NCI-H524 treated with DMSO at 0.1 percent for 48 hours (cell line): ENCODE measurements at places on chromosomes 1 and 21.

DNA sequence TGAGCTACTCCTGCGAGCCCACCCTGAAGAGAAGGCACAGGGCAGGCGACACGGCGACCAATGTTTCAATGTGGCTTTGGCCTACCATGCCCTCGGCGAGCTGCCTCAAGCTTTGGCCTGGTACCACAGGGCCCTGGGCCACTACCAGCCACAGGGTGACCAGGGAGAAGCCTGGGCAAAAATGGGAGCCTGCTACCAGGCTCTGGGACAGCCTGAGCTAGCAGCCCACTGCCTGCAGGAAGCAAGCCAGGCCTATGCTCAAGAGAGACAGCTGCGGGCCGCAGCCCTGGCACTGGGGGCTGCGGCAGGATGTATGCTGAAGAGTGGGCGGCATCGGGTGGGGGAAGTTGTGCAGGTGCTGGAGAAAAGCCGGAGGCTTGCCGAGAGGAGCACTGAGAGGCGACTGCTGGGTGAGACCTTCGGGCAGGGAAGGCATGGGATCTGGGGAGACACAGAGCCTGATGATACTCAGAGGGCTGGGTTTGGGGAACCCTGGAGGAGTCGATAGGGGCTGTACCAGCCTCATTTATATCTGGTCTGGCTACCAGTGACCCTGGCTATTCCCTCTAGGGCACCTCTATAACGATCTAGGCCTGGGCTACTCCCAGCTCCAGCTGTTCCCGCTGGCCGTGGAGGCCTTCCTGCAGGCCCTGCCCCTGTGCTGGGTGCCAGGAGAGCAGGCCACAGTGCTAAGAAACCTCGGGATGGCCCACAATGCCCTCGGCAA lies 2.3 kb downstream of the TTC24 start:
- no peak for DNase-seq

DNA sequence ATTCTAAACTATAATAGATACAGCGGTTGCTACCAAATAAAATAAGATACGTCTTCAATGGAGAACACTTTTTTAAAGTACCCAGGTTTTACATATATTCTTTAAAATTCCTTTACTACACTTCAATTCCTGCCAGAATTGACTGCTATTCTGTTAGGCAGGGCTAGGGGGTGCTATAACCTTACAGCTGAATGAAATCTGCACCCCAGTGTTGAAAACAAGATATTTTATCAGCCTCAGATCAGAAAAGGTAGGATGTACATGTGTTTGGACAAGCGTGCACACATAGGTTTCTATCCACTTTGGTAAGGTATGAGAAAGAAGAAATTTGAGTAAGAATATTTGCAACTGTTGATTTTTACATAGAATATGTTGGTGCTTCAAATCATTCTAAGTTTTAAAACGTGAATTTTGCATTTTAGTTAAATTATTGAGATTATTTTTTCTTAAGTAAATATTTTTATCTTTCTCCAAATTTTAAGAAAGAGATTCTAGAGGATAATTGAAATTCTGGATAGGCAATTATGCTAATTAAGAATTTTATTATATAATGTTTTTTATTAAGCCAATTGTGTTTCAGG lies 490.8 kb upstream of the ADGRL4 start:
- DNase-seq, result no peak

DNA sequence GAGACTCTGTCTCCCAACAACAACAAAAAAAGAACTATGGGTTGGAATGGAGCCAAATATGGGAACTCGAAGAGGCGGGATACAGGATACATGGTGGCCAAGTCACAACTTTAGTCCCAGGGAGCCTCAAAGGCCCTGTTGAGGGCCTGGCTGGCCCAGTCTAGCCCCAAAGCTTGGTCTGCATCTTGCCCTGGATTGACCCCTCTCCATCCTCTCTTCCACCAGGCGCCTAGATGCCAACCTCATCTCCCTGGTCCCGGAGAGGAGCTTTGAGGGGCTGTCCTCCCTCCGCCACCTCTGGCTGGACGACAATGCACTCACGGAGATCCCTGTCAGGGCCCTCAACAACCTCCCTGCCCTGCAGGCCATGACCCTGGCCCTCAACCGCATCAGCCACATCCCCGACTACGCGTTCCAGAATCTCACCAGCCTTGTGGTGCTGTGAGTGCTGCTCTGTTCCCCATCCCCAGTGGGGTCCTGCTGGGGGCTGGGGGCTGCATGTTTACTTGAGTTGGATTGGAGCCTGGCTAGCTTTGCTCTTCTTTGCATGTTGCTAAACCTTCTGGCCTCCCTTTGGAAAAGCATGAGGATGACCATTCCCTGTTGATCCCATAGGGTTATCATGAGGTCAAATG lies 65.5 kb downstream of the UBE2T start:
- no peak for DNase-seq

DNA sequence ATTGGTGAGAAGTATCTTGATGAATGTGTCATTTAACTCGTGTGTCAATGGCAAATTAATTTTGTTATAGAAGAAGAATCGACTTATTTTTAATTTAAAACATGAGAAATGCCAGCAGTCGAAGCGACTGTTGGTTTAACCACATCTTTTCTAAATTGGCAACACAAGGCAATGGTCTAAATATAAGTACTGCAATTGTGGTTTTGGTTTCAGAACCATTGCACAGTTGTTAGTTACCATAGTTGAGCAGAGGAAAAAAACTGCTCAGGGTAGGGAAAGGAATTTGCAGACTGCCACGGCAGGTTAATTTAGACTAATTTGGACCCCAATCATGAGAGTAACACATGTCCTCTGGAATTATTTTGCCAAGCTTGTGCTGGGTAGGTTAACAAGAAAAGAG lies 185.6 kb upstream of the RUNX1 start:
- DNase-seq, result no peak

DNA sequence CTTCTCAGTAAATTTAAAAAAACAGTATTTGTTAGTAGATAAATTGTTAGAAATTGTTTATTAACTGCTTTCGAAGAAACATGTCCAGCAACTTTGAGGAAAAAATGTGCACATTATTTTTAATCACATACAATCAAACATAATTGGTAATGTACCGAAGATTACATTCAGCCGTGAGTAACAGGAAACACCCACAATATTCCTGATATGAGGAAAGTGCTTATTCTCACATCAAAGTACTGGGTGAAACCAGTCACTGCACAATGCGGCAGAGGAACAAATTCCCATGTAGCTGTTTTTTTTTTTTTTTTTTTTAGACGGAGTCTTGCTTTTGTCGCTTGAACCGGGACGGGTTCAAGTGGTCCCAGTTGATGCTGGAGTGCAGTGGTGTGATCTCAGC lies 9.7 kb downstream of the ACBD3 start:
- DNase-seq, result no peak

DNA sequence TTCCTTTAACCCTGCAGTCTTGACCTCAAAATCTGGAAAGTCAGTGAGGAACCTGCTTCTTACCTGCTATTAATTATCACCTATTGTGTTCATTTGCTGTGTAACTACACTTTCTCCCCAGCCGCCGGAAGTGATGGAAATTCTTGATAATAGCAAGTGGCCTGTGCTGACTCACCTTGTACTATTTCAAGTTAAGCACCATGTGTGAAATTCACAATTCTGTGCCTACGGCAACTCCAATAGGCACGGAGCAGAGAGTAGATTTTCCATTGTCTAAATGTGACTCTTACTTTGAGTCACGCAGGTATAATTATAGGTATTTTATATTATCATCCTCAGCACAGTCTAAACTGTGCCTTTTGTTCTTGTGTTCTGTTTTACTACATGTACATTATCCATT lies 466.8 kb downstream of the KIF26B start:
- no peak for DNase-seq

GRCh38 chr1:3051270-3052268 lies 17.4 kb upstream of the PRDM16 start:
- DNase-seq, result no peak

DNA sequence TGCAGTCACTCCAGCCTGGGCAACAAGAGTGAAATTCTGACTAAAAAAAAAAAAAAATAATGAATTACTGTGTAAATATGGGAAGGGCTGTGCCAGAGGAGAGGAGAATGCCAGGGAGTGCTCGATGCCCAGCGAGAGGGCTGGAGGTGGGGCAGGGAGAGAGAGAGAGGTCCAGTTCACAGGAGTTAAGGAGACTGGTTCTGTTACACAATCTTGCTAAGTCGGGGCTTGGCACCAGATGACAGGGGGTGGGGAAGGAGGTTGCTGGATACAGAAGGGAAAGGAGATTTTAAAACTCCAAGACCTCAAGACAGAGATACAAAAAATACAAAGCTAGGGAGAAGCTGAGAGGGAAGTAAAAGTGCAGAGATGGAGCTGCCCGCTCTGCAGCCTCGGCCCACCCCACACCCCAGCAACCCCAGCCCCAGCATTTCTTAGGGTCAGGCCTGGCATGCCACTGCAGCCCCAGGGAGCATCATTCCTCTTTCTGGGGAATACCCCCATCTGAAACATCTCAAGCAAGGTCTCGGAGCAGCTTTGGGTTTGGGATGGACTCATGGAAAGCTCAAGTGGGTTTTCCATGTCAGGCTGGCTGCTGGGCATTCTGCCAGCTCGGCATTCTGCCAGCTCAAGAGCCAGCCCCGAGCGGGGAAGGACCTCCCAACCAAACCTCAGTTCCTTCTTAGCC lies 991 bp downstream of the SELENBP1 start:
- peak; percentile 43 for DNase-seq

- no peak for DNase-seq
These were observed 29.3 kb downstream of the KRTAP10-1 start for GRCh38 chr21:44510508-44511218.

GRCh38 chr1:160407839-160408801 lies 7.8 kb downstream of the VANGL2 start:
- DNase-seq, result no peak

DNA sequence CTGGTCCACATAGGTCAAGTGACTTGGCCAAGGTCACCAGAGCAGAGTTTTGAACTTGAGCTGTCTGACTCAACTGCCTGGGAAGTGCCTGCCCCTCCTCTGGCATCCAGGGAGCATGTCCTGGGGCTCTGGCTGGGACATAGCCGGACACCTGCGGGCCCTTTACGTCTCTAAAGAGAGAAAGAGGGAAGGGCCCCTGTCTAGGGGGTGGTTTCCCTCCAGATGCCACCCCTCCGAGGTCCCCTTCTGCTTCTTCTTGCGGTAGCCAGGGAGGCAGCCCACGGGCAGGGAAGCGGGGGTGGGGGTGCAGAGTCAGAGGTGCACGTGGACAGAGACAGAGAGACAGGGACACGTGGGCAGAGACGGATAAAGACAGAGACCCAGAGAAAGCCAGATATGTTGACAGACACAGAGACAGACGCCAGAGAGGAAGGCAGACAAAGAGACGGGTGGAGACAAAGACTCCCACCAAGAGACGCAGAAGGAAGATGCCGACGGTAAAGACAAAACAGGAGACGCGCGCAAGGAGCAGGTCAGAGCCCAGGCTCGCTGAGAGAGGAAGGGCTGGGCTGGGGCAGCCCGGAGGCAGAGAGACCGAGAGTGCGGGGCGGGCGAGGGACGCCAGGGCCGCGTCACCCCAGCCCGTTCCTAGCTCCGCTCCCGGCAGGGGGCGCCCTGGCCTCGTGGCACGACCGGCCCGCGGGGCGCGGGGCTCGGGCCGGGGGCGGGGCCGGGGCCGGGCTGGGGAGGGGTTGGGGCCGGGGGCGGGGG lies 458 bp upstream of the ALPL start:
- no peak for DNase-seq

GRCh38 chr1:203512848-203513584 lies 19.1 kb downstream of the OPTC start:
- DNase-seq, result no peak

DNA sequence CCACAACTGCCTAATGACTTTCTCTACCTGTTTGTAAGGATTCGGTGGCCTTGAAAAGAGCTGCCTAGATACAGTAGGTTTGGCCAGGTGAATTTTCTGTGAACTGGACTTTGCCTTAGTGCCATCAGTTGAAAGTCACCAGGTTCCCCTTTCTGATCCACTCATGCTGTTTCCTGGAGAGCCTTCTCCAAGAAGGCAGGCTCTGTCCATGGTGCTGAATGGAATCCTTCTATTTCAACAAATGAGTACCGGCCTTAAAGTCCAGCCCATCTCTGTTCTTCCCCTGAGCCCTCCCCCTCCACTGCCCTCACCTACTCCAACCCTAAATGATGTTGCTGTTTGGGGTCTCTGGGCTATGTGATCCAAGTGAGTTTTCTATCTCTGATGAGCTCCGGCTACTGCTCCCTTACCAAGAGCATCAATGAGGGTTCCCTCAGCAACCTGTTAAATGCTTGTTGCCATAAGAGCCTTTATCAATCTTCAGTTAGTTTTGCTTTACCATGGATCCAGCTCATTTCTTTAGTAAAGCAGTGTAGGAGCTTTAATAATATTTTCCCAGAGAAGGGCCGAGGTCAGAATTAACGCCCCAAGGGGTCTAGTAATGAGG lies 500.4 kb downstream of the PTPRU start:
- no peak for DNase-seq

GRCh38 chr1:14017531-14017961 lies 317.6 kb downstream of the PRDM2 start:
- no peak for DNase-seq

- no peak for DNase-seq
These were observed 64.9 kb upstream of the FCGR2A start for GRCh38 chr1:161440312-161440894.

GRCh38 chr1:15100121-15100879 lies 53.2 kb upstream of the TMEM51 start:
- peak; percentile 20 for DNase-seq

GRCh38 chr1:189958756-189959155 lies 518.9 kb downstream of the BRINP3 start:
- DNase-seq, result no peak

DNA sequence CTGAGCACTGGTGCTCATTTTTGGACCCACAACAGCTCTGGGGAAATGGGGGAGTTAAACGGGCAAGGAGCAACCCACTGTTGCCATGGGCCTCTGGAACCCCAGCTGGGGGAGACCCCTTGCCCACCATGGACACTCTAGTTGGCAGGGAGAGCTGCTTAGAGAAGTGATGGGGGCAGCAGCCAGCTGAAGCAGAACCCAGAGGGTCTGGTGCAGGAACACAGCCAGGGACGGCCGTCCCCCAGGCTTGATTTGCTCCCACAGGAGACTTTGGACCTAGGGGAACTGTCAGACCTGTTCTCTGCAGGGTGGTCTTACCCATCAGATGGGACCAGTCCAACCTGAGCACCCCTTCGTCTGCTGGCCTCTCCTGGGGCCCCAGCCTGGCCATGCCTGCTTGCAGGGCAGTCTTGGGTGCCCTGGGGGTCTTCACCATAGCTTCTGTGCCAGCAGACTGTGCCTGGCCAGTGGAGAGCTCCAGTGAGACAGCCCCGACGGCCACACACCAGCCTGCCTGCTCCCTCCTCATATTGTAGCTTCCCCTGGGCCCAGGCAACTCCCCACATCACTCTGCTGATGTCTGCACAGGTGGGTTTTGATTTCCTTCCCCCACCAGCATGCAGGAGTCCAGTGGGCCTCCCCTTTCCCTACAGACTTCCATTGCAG lies 11.3 kb downstream of the SPATC1L start:
- no peak for DNase-seq

- no peak for DNase-seq
These were observed 50.4 kb downstream of the MIGA1 start for GRCh38 chr1:77829851-77830250.

DNA sequence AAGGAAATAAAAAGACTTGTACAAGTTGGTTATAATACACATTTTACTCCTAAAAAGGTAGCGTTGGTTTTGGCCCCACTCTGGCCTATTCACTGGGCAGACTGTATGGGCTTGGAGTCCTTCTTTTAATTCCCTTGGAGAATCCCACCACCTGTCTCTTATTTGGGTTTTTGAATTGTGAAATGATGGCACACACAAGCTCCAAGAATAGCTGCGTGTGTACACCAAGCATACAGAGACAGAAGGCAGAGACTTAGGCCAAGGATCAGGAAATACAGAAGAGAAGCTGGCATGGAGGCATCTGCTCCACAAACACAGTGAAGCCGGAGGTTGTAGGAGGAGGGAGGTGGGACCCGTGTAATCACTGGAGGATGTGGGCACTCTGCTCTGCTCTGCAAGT lies 29.1 kb downstream of the DDR2 start:
- DNase-seq, result peak; percentile 59

GRCh38 chr21:17050156-17050555 lies 462.7 kb upstream of the CXADR start:
- no peak for DNase-seq
